ENCODE measurements at places on chromosomes 4 and X.
A peak's percentile ranks its signal among the peaks of the same experiment; 100 is the strongest.

- peak; percentile 17 for DNase-seq
Measured at GRCh38 chr4:73709451-73710033, 30.8 kb upstream of the CXCL8 start.

- DNase-seq = no peak
Measured at GRCh38 chr4:94127707-94128328, 79.8 kb upstream of the SMARCAD1 start.

DNA sequence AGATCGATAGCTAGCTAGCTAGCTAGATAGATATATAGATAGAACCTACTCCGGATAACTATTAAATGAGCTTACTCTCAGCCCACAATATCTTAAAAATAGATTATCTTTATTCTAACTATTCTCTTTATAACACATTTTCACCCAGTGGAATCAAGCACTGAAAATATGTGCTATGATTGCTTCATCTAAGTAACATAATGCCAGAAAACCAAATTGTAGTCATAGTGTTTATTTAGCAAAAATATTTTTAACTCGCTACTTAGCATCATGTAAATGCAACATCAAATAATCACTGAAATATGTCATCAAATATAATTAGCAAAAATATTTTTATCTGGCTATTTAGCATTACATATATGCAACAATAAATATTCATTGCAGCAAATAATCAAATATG lies 1.5 kb downstream of the TMEM156 start:
- DNase-seq = no peak

DNA sequence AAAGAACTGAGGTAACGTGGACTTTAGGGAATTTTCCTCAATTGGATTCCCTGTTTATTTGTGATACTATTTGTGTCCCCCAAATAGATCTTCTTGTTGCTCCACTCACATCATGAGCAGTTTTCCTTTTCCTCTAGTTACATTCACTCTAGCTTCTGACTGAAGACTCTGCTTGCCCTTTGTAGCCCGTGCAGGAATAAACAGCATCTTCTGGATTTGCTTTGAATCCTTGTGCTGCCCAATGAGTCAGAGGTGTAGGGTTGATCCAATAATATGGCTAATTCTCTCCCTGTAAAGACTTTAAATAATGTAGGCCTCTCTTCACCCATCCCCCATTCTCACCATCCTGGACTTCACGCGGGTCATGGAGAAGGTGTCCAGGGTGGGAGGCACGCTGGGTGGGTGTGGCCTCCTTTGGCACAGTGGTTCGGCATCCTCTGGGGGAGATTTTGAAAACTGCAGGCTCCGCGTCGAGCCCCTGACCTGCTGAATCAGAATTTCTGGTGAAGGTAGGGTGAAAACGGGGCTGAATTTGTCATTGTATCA lies 9.0 kb downstream of the HAND2 start:
- DNase-seq = no peak

GRCh38 chr4:72568959-72569718 lies at the start of gene ADAMTS3:
TSS of gene ADAMTS3 (minus strand) at chr4:72569221. CDS start at chr4:72568762, 459 bp downstream.
- peak; percentile 59 for DNase-seq

DNA sequence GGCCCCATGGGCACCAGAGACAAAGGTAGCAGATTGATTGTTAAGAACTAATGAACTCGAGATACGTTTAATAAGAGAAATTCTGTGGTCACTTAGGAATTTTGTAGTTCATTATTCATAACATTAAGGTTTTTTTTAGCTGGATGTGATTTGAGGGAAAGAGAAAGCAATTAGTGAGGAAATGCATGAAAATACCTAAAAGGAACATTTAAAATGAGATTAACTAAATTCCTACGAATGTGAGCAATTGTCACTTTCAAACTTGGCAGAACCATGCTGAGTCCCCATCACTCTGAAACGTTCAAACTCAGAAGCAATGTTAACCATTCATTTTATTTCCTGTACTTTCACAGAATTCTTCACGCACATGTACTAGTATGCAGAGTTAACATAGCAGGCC lies 5.9 kb downstream of the PRMT9 start:
- no peak for DNase-seq

- DNase-seq = no peak
Measured at GRCh38 chr4:40185830-40186664, 10.8 kb upstream of the RHOH start.

- DNase-seq = no peak
Measured at GRCh38 chr4:153161226-153161963, 42.8 kb upstream of the TRIM2 start.

DNA sequence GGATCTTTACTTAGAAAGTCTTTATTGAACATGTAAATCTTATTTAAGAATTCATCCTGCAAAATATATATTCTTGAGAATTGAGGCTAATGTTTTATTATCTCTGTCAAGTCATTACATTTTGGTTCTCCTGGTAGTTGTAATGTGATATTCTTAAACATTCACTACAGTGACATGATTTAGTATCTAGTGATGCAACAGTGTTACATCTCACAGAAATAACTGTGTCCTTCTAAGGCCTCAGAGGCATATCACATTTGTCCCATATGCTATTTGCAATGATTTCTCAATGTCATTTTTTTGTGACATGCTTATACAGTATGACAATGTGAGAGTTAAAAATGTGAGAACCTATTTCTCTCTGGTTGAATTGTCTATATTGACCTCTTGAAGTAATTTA lies 34.1 kb downstream of the PRRG1 start:
- no peak for DNase-seq

- no peak for DNase-seq
Measured at GRCh38 chr4:7202411-7202810, 10.1 kb downstream of the SORCS2 start.

DNA sequence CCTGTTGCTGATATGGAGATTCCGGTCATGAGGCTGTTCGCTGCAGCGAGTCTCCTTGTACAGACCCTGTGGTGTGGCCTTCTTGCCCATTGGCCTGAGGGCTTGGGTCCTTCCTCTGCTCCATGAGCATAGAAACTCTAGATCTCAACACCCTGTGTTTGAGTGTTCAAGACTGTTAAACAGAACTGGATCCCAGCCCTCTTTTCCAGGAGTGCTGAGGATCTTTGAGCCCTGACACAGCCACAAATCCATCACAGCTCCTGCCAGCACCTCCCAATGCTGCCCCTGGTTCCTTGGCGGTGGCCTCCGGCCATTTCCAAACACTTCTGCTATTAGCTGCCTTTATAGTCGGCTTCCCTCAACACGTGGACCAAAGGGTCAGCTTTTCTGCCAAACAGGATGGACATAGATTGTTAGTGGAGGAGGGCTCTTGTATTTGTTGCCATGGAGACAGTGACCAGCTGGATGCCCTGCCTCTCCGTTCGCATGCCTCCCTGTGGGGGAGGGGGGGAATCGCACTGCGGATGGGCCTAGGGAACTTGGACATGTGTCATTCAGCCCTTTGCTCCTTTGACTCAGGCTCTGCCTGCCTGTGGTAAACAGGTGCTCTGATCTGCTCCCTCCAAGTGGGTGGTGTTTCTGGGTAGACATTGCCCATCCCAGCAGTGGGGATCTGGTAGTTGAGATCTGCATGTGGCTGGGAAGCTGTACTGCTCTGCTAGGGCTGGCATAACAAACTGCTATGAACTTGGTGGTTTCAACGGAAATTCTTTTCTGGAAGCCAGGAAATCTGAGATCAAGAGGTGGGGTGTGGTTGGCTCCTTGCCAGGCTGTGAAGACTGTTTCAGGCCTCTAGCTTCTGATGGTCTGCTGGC lies 6.9 kb upstream of the WDR1 start:
- DNase-seq = peak; percentile 58

DNA sequence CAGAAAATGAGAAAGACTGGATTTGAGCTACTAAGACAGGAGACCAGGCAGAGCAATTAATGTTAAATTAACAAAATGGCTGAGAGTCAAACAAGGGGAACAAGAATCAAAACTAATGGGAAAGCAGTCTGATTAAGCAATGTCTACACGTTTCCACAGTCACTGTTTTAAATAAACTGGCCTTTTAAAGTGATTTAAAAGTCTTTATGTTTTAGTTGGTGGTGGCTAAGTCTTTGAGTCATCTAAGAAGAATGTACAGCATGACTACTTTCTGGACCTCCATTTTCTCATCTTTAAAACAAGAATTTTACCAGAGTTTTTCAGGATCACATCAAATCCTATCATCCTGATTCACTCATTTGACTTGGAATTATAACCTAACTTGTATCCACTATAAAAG lies 233.8 kb downstream of the ENOX2 start:
- DNase-seq = no peak

- no peak for DNase-seq
Measured at GRCh38 chr4:185716141-185716551, 95.8 kb downstream of the SORBS2 start.

DNA sequence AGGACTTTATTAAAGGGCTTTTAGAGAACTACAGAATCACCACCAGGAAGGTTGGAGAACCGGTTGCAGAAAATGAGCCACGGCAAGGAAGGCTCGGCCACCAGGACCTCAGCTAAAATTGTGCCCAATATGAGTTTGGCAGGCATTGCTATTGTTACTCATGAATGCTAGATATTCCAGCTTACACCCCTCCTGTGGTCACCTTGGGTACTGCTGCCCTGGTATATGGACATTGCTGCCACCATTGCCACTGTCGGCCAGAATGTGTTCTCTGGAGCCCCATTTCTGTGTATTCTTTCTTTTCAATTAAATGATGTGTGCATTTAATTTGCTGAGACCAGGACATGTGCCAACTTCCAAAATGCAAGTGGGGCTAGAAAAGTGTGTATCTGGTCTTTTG lies 626.7 kb upstream of the BOD1L1 start:
- DNase-seq = no peak

GRCh38 chr4:6562931-6563901 lies 11.8 kb upstream of the MAN2B2 start:
- DNase-seq = no peak

DNA sequence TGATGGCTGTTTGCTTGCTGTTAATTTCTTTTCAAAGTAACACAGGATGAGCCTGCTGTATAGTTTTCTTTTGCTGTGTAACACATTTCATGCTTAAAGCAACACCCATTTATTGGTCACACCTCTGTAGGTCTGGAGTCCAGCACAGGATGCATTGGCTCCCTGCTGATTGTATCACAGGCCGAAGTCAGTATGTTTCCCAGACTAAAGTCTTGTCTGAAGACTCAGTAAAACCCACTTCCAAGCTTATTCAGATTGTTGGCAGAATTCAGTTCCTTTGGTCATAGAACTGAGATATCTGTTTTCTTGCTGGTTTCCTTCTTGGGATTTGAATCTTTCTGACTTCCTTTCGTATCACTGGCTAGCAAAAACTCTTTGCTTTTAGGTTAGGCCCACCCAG lies 54.3 kb downstream of the LRP2BP start:
- no peak for DNase-seq

DNA sequence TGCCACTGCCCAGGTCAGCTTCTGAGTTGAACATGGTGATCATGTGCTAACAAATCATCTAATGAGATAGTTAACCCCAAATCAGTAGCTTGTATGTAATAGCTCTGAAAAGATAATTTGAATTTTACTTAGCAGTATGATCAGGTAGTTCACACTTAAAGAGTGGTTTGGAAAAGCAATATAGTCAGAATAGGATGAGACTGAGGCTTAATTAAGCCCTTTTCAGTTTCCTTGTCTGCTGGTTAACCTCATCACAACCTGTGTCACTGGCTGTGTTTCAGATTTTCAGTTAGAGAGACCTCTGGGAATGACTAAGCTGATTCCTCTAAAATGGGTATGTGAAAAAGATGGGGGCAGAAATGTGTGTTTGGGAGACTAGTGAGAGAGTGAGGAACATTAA lies 38.1 kb downstream of the GPR174 start:
- DNase-seq = no peak

- DNase-seq = no peak
Measured at GRCh38 chr4:155405059-155405458, 28.3 kb upstream of the MAP9 start.

GRCh38 chr4:77930876-77931275 lies 68.2 kb downstream of the MRPL1 start:
- no peak for DNase-seq

GRCh38 chr4:57342411-57342810 lies 232.2 kb upstream of the IGFBP7 start:
- no peak for DNase-seq

- DNase-seq = no peak
Measured at GRCh38 chr4:38062776-38063097, 102.5 kb downstream of the PTTG2 start.

- no peak for DNase-seq
Measured at GRCh38 chr4:11496351-11496829, 67.7 kb upstream of the HS3ST1 start.

DNA sequence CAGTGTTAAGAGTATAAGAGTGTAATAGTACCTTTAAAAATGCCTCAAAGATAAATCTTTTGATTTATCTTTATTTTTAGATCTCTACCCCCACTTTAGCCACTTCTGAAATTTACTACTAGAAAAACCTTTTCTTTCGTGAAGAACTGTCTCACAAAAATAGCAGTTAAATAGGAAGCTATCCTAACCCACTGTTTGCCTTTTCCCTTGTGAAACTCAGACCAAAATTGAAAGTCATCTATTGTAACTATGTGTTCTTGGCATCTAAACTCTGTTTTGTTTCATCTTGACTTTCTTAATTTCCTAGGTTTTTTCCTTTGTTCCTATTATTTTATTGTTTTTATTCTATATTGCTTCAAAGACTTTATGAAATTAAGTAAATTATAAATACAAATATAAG lies 7.8 kb upstream of the TMEM144 start:
- no peak for DNase-seq

GRCh38 chr4:158285429-158286216 lies 75.3 kb downstream of the TMEM144 start:
- no peak for DNase-seq

DNA sequence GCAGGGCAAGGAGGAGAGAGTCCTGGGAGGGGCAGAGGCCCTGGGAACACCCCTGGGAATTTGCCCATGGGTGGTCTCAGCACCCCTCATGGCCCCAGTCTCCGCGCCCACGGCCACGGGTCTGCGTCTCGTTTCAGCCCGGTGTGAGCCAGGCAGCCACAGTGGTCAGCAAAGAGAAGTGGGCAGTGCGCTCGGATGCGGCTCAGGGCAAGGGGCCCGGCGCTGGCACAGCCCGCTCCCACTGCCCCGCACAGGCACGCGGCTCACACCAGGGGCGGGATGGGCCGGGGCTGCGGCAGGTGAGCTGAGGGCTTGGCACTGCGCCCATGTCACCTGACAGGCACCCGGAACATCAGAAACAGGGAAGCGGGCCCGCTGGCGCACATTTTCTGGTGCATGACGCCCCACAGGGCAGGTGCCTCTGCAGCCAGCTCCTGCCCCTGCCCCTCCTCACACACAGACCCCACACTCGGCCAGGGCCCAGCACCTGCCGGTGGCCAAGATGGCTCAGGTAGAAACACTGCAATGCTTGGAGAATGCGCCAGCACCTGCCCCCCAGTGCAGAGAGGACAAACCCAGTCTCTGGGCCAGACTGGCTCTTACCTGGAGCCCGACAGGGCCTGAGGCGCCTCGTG lies 41.9 kb upstream of the MXD4 start:
- no peak for DNase-seq

All from GDM1 (cell line).